H1 (cell line): ENCODE measurements at places on chromosomes 7 and 10. TPM values are rescaled to one million over a fixed set of nuclear protein-coding genes. Genes with fewer than 3 reads are reported as not detected.

Gene SOSTDC1
- total RNA-seq, result 0.35 and 0.55 TPM in 2 replicates

Gene ENTPD7
- 14.3 and 15.6 TPM in 2 replicates for total RNA-seq

Gene BTBD16
- total RNA-seq, result not detected in 2 replicates

Gene COL17A1
- total RNA-seq, result 0.37 and 1.9 TPM in 2 replicates

Gene WDR86
- total RNA-seq, result 14.9 and 15.8 TPM in 2 replicates

Gene MMD2
- total RNA-seq, result not detected in 2 replicates

Gene NPC1L1
- total RNA-seq, result 0.06 TPM in 1 of 2 replicates, not detected in the other

Gene CHCHD1
- 44.9 and 46.4 TPM in 2 replicates for total RNA-seq

Gene SLC29A4
- total RNA-seq, result 6.9 and 8.5 TPM in 2 replicates

Gene HGF
- 0.15 and 0.60 TPM in 2 replicates for total RNA-seq

Gene ITIH2
- not detected in 2 replicates for total RNA-seq

Gene SLIT1
- total RNA-seq, result 0.88 and 1.2 TPM in 2 replicates
